ENCODE measurements at places on chromosomes 3 and 15.
A peak's percentile ranks its signal among the peaks of the same experiment; 100 is the strongest.

DNA sequence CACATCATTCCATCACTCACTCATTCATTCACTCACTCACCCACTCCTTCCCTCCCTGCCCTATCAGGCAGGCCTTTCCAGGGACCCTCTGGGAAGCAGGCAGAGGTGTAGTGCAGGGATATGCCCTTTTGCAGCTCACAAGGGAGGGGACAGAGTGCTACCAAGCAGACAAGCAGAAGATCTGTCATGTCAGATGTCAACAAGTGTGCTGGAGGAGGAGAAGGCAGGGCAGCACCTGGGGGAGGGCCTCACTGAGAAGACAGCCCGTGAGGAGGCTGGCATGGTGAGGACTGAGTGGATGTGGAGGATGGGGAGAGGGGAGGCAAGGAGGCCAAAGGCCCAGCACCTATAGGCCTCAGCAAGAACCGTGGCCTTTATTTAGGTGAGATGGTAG lies 15.3 kb downstream of the ABTB1 start:
- no peak for DNase-seq

GRCh38 chr3:549636-550035 lies 353.1 kb downstream of the CHL1 start:
- no peak for DNase-seq

DNA sequence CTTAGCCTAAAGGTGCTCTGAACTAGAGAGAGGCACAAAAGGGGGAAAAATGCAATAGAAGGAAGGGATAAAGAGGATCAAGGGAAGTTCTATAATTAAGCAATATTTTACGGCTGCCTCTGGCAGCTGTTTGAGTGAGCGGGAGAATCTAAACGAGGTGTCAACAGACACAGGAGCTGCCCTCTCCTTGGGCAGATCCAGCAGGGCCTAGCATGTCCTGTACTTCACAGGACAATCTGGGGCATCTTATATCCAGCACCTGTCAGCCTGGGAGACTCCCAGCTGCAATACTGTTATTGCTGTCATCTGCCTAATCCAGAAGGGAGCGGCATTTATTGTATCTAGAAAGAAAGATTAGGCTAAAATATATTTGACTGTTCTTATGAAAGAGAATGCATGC lies 68.9 kb downstream of the WWTR1 start:
- no peak for DNase-seq

DNA sequence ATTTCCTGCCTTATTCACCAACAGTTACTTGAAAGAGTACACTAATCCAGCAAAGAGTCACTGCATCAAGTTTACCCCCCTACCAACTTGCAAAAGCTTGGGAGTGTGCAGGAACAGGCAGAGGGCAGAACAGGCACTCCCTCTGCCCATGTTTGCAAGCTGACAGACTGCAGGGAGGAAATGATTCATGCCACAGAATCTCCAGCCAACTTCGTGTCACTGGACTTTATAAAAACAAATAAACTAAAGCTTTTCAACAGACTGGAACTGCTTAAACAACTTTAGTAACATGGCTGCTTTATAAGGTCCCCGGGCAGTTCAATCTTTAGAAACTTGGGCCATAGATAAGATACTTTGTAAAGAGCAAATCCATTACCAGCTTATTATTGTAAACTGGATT lies 129.5 kb downstream of the THRB start:
- no peak for DNase-seq

GRCh38 chr15:58472221-58472620 lies 40.4 kb downstream of the LIPC start:
- no peak for DNase-seq

DNA sequence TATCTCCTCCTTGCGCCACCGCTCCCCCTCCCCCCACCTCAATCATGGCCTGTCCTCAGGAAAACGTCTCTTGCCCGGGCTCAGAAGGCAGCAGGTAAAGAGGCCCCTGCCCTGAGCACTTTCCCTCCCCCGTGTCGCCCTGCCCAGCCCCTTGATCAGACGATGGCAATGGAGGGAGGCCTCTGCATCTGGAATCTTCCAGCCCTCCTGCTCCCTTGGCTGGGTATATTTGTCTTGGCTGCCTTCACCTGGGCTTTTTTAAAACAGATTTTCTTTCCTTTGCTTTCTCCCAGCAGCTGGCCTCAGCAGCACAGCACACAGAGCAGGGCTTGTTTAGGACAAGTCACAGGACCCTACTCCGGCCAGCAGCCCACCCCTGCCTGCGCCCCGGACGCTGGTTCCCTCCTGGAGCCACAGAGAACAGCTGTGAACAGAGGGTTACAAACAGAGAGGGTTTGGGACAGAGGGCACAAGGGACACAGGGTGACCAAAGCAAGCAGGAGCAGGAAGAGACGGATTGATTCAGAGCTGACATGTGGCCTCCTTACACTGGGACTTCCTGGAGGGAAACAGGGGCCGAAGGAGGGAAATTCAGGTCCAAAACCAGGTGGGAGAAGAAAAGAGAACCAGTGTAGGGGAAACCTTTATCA lies 78.7 kb downstream of the ISG20 start:
- no peak for DNase-seq

DNA sequence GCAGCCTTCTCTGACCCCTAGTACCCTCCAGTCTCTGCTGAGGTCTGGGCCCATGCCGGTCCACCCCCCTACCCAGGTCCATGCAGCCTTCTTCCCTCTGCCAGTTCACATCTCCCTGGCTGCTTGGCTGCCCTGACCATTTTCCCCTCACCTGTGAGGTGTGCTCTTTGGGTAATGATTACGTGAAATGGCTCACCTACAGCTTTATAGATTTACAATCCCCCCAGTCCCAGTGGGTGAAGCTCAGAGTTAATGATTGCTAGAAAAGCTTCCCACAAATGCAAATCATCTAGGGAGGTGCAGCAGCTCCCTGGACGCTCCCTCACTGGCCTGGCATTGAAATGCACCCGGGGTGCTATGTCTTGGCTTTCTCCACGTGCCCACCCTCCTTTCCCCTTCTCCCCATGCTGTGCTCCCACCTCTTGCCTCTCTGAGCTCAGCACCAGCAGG lies 18.7 kb downstream of the PAQR5 start:
- DNase-seq: no peak

GRCh38 chr3:55959471-55960080 lies 472.5 kb upstream of the WNT5A start:
- no peak for DNase-seq

- DNase-seq: no peak
These were observed 42.7 kb upstream of the PRICKLE2 start for GRCh38 chr3:64267721-64268604.

- no peak for DNase-seq
These were observed 351.8 kb downstream of the GABRB3 start for GRCh38 chr15:26421065-26421464.

DNA sequence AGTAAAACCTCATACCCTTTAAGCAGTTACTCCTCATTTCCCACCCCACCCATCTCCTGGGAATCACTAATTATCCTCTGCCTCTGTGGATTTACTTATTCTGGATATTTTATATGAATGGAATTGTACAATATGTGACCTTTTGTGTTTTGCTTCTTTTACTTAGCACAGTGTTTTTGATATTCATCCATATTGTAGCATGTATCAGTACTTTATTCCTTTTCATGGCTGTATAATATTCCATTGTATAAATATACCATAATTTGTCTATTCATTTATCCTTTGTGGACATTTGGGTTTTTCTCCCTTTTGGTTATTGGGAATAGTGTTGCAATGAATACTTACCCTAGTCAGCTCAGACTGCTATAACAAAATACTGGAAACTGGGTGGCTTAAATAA lies 39.2 kb downstream of the SH3GL3 start:
- DNase-seq: no peak

- no peak for DNase-seq
These were observed 48.1 kb upstream of the CRBN start for GRCh38 chr3:3227640-3228039.

GRCh38 chr15:73482166-73482565 lies 39.2 kb downstream of the REC114 start:
- DNase-seq: no peak

GRCh38 chr3:147977001-147977400 lies 567.8 kb downstream of the ZIC1 start:
- no peak for DNase-seq

DNA sequence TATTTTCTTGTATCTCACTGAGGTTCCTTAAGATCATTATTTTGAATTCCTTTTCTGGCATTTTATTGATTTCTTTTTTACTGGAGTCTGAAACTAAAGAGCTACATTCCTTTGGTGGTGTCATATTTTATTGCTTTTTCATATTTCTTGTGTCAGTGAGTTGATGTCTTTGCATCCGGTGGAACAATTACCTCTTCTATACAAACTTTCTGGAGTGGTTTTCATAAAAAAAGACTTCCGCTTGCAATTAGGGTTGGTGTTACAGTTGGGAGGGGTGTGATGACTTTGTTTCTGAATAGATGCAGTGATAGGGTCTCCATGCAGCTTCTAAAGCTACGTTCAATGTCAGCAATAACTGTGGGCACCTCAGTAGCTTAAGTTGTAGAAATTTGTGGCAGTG lies 181.7 kb downstream of the LPP start:
- no peak for DNase-seq

DNA sequence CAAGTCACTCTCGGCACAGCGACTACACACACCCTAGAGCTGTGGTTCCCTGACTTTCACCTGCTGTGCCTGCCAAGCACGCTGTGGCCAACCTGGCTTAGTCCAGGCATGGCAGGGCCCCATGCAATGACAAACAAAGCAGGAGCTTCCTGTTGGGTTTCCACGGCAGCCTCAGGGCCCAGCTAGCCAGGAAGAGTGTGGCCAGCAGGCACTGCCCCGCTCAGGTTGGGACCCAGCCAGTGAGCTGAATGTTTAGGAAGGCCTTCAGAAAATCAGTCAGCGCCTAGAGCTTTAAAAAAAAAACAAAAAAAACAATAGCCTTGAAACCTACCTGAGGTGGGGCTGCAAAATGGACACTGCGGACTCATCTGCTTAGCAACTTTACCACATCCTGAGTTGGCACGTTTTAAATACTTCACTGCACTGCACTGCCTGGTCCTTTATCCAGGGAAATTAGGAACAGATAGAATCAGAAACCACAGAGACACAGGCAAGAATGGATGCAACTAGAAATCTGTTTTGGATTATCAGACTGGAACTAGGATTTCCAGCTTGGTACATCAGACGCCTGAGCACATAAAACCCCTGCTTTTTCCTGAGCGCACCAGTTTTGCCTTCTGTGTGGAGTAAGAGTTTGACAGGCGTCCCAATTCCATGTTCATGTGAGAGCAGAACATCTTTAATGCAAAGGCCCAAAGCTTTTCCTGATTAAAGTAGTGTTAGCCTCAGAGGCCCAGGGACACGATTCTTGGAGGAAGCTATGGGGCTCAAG lies 36.2 kb upstream of the LDHAL6B start:
- no peak for DNase-seq

DNA sequence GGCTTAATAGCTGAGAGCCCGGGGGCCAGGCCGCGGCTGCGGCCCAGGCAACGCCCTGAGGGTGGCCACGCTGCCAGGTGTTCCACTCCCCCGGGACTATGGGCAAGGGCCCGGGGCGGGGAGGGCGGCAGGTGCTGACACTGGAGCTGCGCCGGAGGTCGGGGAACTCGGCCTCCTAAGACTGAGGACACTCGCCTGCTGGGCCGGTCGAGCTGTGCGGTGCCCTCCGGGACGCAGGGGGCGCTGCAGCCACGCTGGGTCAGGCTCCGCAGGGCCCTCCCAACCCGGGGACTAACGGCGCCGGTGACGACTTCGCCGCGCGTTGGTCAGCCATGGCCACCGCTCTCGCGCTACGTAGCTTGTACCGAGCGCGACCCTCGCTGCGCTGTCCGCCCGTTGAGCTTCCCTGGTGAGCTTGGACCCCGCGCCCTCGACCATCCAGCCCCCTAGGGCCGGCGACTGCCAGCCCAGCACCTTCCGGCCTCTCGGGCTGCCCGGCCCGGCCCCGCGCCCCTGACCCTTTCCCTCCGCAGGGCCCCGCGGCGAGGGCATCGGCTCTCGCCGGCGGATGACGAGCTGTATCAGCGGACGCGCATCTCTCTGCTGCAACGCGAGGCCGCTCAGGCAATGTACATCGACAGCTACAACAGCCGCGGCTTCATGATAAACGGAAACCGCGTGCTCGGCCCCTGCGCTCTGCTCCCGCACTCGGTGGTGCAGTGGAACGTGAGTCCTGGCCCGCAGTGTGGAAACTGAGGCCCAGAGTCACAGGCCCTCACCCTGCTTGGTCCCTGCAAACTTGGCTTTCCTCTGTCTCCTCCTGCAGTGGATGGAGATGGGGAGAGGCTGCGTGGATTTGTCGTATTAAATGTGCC lies at the start of gene NDUFAF3:
TSS of gene NDUFAF3 (plus strand) at position 309 of the 875 bp plus-strand sequence. CDS start at position 333, 24 bp downstream.
- DNase-seq: peak; percentile 89

- no peak for DNase-seq
These were observed 1.4 kb downstream of the CRTAP start for GRCh38 chr3:33115024-33115768.

GRCh38 chr3:60307562-60308199 lies 943.6 kb downstream of the FHIT start:
- DNase-seq: no peak

DNA sequence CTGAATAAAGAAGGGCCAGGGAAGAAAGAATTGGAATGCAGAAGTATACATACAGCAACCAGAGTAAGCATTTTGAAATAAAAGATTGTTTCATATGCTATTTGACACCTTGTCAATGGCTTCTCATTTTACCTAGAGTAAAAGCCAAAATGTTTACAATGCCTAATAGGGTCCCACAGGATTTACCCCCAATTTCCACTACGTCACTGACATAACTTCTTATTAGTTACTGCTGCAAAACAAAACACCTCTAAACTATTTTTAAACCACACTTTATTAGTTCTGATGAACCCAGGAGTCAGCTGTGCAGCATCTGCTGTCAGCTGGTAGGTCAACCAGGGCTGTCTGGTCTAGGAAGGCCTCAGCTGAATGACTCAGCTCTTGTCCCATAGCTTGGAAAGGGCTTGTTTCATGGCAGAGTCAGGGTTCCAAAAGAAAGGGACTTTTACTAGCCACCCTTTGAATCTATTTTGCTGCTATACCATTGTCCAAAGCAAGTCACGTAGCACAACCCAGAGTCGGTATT lies 945.1 kb downstream of the EPHA3 start:
- no peak for DNase-seq

DNA sequence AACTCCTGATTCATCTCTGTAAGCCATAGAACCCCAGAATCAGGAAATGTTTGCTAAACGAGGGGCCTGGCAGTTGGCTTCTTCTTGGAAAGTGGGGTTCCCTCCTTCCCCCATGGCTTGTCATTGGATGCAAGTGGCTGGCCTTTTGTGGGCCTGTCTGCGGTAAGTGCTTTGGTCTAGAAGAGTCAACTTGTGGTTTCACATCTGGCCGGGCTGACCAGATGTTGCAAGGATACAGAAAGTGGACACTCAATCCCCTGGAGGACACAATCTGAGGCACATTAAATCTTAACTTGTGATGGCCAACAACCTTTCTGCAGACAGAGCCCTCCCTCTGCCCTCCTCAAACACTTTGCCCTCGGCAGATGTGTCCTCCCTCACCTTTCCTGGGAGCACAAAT lies 1.1 kb downstream of the FAH start:
- DNase-seq: no peak
